ENCODE measurements at places on chromosomes 16 and 17.

DNA sequence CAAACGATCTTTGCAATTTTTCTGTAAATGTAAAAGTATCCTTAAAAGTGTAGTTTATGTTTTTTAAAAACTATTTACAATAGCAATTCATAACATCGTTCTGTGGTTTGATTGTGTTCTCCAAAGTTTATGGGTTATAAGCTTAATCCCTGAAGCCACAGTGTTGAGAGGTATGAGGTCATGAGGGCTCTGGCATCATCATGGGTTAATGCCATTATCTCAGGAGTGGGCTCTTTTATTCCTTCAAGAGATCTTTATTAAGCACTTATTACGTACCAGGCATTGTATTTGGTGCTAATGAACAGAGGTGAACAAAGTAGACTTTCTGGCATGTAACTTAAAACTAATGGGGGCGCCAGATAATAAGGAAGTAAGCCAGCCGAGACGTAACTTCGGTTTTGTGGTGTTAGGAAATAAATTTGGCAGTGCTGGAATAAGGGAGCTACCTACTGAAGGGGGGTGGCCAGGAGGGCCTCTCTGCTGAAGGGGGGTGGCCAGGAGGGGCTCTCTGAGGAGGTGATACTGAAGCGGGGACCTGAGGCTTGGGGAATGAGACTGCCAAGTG, 158.1 kb downstream of the VPS53 start:
- no peak for DNase-seq

DNA sequence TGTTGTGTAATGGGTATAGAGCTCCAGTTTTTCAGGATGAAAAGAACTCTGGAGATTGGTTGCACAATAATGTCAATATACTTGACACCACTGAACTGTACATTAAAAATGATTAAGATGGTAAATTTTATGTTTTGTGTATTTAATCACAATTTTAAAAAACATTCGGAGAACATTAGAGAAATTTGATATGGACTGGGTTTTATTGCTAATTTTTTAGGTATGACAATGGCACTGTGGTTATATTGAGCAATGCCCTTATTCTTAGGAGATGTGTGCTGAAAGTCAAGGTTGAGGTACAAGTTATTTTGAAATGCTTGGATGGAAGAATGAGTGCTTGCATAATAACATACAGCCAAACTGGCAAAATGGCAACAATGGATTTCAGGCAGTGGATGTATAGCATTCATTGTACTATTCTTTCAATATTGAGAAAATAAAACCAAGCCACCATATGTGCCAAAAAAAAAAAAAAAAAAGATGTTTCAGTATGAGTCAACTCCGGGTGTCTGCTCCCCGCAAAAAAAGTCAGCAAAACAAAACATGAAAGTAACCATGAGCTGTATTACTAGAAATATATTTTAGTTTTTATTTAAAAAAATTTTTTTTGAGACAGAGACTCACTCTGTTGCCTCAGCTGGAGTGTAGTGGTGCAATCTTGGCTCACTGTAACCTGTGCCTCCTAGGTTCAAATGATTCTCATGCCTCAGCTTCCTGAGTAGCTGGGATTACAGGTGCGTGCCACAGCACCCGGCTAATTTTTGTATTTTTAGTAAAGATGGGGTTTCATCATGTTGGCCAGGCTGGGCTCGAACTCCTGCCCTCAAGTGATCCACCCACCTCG, 19.8 kb downstream of the HOXB1 start:
- DNase-seq = peak; percentile 61

- DNase-seq = no peak
Observed at GRCh38 chr17:75698659-75699058, 22.6 kb upstream of the ITGB4 start.

- no peak for DNase-seq
Observed at GRCh38 chr17:36501351-36501750, 14.9 kb downstream of the ZNHIT3 start.

DNA sequence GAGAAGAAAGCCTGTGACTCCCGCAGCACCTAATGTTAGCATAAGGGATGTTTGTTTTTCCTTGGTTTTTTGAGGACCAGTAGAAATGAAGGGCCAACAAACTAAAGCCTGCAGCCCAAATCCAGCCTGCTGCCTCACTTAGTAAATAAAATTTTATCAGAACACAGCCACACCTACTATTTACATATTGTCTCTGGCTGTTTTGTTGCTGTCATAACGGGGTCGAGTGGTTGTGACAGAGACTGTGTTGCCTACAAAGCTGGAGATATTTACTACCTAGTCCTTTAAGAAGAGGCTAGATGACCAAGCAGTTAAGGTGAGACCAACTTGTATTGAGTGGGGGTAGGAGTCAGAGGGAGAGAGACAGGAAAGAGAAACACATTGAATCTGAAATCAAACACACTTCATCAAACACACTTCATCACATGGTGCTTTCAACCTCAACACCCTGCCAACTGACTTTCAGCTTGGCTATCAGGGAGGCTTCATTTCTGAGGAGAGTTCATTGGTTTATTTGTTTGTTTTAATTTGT, 546.3 kb upstream of the CDH11 start:
- DNase-seq = no peak

DNA sequence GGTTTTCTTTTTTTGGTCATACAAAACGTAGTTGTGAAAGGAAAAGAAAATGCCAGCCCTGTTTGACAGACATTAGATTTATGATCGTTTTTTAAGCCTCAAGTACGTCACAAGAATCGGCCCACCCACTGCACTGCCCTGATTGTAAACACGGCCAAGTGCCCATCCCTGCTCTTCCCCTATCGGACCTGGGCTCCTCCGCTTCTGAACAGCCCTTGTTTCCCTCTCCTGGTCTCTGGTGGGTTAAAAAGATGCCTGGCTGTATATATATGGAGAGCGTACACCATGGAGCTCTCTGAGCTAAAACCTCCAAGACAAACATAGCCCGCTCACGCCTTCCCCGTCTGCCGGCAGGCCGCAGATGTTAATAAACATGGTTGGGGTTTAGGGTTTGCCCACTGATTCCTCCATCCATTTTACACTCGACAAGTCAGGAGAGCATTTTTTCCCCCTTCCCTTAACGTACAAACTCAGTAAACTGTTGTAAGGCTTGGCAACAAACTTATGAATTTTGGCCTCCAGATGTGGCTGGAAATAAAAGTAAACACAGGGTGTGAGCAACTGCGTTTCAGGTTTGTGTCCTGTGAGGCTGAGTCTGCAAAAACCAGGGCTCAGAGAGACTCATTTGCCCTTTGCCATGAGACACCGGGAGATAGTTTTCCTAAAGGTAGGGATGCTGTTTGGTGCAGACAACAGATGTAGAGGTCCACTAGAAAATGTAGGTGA, 325.9 kb downstream of the SOX9 start:
- DNase-seq = no peak

DNA sequence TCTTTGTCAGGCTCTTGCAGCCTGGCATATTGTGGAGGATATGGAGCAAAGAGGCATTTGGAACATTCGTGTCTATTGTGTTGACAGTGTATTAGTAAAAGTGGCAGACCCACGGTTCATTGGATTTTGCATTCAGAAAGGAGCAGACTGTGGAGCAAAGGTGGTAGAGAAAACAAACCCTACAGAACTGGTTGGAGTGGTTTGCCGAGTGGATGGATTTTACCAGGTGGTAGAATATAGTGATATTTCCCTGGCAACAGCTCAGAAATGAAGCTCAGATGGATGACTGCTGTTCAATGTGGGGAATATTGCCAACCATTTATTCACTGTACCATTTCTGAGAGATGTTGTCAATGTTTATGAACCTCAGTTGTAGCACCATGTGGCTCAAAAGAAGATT, 44.5 kb downstream of the EFCAB13 start:
- no peak for DNase-seq

- DNase-seq = no peak
Observed at GRCh38 chr17:21843318-21843865, 151.1 kb downstream of the KCNJ18 start.

- DNase-seq = no peak
Observed at GRCh38 chr16:11507350-11507749, 79.4 kb downstream of the LITAF start.

Data from GM20000 (cell line).